ENCODE measurements at places on chromosomes 7 and 10. TPM values are rescaled to one million over a fixed set of nuclear protein-coding genes. Genes with fewer than 3 reads are reported as not detected.

GRCh38 chr7:88328787-88329186 is 22.1 kb upstream of the STEAP4 start:
- DNase-seq = no peak
- no peaks in the 10 kb centered on the region for H3K4me1 ChIP-seq
- no peaks in the 10 kb centered on the region for H3K27me3 ChIP-seq

Gene LRIT1
- total RNA-seq = not detected

- no peak overlapping the region for H3K27ac ChIP-seq
- H3K4me3 ChIP-seq = no peak overlapping the region
- peaks cover 38% of the 10 kb centered on the region for H3K27me3 ChIP-seq
- H3K4me1 ChIP-seq = no peaks in the 10 kb centered on the region
- no peaks in the 10 kb centered on the region for H3K36me3 ChIP-seq
These were observed 212.4 kb upstream of the YAE1 start for GRCh38 chr7:39353615-39354376.

Gene CYP26C1
- 0.60 TPM for total RNA-seq

- H3K27me3 ChIP-seq = no peaks in the 10 kb centered on the region
- peaks cover 16% of the 10 kb centered on the region for H3K4me1 ChIP-seq
- DNase-seq = no peak
- H3K4me3 ChIP-seq = no peak overlapping the region
- no peaks in the 10 kb centered on the region for H3K36me3 ChIP-seq
- H3K27ac ChIP-seq = no peak overlapping the region
These were observed 27.3 kb downstream of the TBATA start for GRCh38 chr10:70757856-70758255.

GRCh38 chr10:113504423-113504822 is 48.4 kb upstream of the HABP2 start:
- no peaks in the 10 kb centered on the region for H3K4me1 ChIP-seq
- no peak overlapping the region for H3K4me3 ChIP-seq
- no peak for DNase-seq
- H3K36me3 ChIP-seq = no peaks in the 10 kb centered on the region

- H3K36me3 ChIP-seq = no peaks in the 10 kb centered on the region
- DNase-seq = no peak
- H3K4me1 ChIP-seq = no peaks in the 10 kb centered on the region
These were observed 255.5 kb upstream of the CXCL12 start for GRCh38 chr10:44640429-44640828.

GRCh38 chr10:126458466-126458865 is 70.2 kb upstream of the ADAM12 start:
- no peaks in the 10 kb centered on the region for H3K27me3 ChIP-seq
- peak; percentile 43 for DNase-seq
- H3K36me3 ChIP-seq = no peaks in the 10 kb centered on the region
- no peak overlapping the region for H3K4me3 ChIP-seq
- peaks cover 32% of the 10 kb centered on the region for H3K4me1 ChIP-seq
- H3K27ac ChIP-seq = peak overlapping the region; percentile 46

Data from PC-9 (cell line).